Cortex of kidney (tissue), 1 donor: ENCODE measurements at places on chromosomes 13 and 19.

DNA sequence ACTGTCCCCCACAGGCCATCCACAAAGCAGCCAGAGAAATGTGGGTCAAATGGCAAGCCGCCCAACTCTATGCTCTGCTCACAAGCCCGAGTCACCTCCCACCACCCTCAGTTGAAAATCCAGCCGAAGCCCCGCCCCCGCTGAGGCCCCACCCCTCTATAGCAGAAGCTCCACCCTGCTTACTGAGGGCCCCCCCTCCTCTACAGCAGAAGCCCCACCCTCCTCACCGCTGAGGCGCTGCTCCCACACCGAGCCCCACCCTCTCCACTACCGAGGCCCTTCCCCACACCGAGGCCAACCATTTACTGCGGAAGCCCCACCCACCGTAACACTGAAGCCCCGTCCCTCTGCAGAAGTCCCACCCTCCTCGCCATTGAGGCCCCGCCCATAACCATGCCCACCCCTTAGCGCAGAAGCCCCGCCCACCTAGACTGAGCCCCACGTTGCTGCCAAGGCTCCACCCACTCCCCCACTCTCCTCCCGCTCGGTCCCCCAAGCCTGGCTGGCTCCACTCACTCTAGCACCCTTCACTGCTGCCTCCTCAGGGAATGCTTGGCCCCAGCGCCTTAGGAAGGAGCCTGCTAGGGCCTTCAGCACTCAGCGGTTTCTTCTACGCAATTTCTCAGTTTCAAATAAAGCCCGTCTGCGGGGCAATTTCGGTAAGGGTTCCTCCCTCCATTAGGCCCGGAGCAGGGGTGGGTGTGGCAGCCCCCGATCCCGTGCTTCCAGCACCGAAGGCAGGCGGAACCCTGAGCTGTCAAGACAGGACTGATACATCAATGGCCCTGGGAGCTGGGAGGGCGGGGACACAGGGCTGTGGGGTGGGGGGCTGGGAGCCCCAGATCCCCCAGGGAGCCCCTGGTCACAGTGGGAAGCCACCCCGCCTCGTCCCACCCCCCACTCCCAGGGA is 9.0 kb upstream of the MYDGF start:
- DNase-seq: no peak

- DNase-seq: no peak
Observed at GRCh38 chr13:102556806-102557205, 40.0 kb upstream of the TPP2 start.

- no peak for DNase-seq
Observed at GRCh38 chr13:37899753-37900152, 30.2 kb upstream of the TRPC4 start.

DNA sequence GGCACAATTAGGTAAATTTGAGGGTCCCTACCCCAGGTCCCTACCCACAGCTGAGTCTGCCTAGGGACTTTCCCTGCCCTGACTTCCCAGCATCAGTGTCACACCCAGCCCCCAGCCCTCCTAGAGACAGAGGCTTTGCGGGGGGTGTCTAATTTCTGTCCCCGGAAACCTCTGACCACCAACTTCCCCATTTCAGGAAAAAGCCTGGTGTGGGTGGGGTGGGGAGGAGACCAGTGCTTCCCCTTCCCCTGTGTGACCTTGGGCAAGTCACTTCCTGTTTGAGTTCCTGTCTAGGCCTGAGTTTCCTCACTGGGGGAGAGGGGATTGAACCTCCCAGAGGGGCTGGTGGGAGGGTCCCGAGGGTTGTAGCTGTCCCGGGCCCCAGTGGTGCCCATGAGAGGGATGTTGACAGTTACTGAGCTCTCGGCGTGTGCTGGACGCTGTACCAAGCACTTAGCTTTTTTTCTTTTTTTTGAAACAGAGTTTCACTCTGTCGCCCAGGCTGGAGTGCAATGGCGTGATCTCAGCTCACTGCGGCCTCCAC is 7.9 kb downstream of the VASP start:
- no peak for DNase-seq

DNA sequence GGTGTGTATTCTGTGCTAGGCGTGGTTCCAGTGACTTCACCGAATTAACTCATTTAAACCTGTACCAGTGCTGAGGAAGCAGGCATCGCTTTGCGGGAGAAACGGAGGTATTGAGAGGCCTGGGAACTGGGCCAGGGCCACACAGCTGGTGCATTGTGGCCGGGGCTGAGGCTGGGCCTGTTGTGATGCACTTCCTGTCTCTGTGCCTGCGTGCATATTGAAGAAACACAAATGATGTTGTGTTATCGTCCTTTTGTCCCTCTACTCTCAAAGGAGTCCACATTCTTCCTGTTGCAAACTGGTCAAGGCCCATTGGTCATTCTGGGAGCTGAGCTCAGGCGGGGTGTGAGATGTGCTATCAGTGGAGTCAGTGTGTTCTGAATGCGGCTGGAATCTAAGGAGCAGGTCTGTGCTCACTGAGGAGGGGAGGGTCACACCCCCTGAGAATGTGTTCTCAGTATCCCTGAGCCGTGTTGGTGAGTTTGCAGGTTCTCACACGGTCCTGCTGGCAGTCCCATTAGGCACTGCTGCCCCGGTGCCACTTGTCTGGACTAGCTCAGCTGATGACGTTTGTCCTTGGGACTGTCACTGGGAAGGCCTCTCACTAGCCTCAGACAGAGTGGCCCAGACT is 62.1 kb downstream of the ARHGEF7 start:
- no peak for DNase-seq

DNA sequence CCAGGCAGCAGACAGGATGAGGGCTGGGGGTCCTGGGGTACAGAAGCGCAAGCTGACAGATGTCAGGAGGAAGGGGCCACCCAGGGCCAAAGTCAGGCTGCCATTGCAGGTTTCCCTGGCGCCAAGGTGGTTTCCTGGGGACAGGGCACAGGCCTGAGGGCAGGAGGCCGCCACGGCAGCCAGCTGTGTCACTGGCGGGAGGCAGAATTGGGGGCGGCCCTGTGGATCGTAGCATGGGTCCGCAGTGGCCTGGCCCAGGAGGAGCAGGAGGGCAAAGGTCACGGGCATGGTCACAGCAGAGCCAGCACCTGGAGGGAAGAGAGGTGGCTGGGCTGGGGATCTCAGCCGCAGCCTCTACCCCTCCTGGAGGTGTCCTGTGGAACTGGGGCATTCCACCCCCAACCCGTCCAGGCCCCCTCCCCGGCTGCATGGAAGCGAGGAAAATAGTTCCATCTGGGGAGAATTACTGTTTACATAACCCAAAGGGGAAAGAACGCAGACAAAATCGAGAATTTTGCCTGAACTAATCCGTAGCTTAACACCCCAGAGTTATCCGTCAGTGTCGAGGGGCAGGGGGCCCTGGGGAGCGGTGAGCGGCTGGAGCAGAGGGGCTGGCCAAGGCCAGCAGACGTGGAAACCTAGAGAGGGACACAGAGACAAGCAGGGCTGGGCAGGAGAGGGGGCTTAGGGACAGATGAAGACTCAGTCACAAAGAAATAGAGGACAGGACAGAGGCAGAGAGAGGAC is 1.9 kb downstream of the NTN5 start:
- no peak for DNase-seq

DNA sequence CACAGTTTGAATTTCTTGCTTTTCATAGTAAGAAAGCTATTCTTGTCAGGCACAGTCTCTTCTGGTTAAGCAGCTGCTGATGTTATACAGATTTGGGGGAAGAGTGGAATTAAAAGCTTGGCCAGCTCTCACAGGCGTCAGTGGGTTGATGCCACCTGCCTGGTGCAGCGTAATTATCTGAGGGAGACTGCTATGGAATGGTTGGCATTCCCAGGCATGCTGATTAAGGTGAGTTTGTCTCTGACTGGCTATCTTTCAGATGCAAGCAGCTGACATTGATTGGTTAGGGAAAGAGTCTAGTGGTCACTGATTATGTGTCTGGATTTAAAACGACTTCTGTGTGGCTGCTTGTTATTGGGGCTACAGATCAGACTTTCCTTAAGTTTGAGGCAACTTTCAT is 948.4 kb downstream of the UQCRFS1 start:
- DNase-seq: no peak

GRCh38 chr13:80463673-80464352 is 122.9 kb upstream of the SPRY2 start:
- no peak for DNase-seq

DNA sequence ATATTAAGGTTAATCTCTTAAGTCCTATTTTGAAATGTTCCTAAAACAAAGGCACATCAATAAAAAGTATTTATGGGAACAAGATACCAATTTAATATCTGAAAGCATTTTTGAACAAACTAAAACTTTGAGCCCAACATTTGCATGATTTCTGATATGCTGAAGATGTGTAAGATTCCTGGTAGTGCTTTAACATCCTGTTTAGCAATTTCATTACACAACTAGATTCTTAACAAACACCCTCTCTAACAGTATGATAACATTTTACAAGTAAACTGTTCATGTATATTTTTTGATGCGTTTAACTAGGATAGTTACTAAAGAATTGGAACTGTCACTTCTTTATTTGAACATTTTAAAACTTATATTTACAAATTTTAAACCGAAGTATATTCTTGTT is 63.9 kb downstream of the DACH1 start:
- no peak for DNase-seq

- no peak for DNase-seq
Observed at GRCh38 chr13:98055623-98056022, 87.3 kb upstream of the FARP1 start.

GRCh38 chr19:5017235-5017634 is 48.3 kb downstream of the KDM4B start:
- no peak for DNase-seq
